ENCODE measurements at places on chromosomes 6 and 20.

DNA sequence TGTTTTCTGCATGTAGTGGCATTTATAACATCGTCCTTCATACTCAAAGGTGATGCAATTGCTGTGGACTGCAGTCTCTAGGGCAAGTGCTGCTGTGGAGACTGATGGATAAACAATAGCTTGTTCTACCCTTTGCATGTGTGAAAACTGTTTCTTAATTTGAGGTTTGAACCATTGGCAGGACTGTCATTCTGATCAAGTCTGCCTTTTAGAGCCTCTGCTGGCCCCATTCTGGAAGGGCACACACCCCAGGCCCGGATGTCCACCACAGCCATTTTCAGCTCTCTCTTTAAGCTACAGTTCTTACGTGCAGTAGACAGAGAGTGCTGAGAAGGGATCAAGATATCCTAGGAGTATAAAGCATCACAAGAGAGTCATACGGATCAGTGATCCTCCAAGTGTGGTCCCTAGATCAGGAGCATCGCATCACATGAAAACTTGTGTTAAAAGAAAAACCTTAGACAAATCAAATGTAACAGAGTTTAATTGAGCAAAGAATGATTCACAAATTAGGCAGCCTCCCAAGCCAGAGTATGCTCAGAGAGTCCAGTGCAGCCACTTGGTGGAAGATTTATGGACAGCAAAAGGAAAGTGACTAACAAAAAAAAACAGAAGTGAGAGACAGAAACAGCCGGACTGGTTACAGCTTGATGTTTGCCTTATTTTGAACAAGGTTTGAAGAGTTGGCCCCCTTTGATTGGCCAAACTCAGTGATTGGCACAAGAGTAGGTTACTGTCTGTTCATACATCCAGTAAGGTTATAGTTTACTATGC, 52.0 kb downstream of the FRK start:
- no peak for DNase-seq

DNA sequence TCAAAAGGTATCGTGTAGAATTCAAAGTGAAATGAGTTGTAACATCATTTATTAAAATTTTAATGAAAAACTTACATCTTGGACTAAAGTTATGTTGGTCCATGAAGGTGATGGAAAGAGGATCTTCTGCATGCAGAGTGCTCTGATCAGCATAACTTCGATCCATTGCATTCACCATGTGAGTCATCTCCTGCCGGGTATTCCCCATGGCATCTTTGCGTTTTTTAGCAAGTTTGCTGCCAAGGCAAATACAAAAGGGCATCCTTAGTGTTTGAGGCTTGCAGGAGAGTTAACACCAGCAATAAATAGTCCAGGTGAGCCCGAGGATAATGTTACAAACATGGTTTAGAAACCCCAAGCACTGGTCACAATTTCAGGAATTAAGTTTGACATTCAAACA, 104.2 kb upstream of the THEMIS start:
- peak; percentile 21 for DNase-seq

GRCh38 chr6:143872201-143872600, 7.9 kb downstream of the ZC2HC1B start:
- no peak for DNase-seq

- no peak for DNase-seq
Measured at GRCh38 chr6:105263685-105264610, 84.1 kb upstream of the POPDC3 start.

- no peak for DNase-seq
Measured at GRCh38 chr6:16583144-16583762, 178.0 kb downstream of the ATXN1 start.

DNA sequence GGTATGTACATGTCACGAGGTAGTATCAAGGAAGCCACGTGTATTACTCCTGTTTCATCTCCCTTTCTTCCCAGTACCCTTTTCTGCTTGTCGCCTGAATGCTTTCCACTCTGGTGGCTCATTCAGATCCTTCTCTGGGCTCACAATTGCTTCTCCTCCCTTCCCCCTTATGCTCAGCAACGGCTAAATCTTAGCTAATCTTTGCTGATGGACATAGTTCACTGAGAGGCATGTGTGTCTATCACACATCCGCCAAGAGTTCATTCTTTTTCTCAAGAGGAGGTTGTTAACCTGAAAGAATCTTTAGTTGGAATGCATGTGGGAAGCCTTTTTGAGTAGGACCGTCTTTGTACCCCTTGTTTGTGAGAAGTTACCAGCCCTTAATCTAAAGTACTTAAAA, 25.8 kb upstream of the MROH8 start:
- DNase-seq: no peak

DNA sequence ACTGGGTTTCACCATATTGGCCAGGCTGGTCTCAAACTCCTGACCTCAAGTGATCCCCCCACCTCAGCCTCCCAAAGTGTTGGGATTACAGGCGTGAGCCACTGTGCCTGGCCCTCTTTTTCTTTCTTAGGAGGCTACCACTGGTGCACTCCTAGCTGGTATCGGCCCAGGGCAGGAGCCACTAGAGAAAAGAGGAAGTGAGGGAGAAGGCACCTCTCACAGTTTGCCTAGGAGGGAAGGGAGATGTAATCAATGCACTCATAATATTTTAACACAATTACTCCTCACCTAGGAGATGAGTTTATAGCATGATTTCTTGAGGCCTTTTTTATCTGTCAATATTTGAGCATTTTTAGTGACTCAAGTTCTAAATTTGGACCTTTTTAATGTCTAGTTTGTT, 189.0 kb upstream of the SOX4 start:
- DNase-seq: no peak

DNA sequence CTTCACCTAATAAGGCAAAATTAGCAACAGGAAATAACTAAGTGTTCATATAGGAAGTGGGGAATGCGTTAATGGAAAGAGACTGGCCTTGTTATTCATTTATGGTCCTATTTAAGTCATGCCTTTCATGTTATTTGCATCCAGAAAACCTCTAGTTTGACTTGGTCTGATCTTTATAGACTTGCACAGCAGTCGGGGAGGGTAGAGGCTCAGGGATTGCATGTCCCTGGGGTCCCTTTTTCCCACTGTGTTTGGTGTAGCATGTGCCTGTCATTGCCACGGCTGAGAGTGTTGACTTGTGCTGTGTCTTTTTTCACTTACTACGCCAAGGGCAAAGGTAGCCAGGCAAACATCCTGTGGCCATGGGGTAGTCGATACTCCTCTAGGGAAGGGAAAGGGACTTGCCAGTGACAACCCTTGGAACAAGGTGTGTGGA, 105.4 kb upstream of the RIN2 start:
- no peak for DNase-seq

DNA sequence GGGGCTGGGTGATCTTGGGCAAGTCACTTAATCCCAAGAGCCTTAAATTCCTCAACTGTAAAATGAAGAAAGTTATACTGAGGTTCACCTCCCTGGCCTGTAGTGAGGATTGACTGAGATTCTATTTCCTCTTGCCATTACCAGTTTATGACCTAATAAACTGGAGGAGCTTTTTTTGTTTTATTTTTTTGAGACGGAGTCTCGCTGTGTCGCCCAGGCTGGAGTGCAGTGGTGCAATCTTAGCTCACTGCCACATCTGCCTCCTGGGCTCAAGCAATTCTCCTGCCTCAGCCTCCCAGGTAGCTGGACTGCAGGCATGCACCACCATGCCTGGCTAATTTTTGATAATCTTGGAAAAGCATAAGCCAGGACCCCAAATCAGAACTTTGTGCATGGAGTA, 161.4 kb upstream of the SNX9 start:
- no peak for DNase-seq

DNA sequence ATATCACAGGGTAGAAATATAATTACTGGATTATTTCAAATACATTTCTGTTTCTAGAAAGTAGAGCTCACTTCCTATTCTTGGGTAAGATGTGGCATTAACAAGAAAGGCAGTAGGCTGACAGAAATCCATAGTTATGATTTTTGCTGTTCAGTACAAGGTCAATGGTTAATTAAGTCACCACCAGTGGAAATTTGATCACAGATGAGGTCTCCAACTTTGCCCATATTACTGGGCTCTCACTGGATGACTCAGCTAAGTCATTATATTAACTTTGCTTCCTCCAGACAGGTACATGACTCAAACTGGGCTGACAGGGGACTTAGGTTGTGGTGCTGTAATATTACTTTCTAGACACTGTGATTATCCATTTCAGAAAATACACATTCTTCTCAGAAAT, 212.4 kb downstream of the GRIK2 start:
- DNase-seq: no peak

- DNase-seq: no peak
Measured at GRCh38 chr20:17519606-17520285, 11.4 kb downstream of the BFSP1 start.

DNA sequence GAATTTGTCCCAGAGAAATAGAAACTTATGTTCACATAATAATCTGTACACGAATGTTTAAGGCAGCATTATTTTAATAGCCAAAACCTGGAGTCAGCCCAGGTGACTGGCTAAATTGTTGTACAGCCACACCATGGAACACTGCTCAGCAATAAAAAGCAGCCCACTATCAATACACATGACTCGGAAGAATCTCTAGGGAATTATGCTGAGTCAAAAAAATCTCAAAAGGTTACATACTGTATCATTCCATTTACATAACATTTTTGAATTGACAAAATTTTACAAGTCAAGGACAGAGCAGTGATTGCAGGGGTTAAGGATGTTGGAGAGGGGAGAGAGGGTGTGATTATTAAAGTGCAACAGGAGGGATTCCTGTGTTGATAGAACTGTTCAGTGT, 163.4 kb downstream of the UBE3D start:
- no peak for DNase-seq

DNA sequence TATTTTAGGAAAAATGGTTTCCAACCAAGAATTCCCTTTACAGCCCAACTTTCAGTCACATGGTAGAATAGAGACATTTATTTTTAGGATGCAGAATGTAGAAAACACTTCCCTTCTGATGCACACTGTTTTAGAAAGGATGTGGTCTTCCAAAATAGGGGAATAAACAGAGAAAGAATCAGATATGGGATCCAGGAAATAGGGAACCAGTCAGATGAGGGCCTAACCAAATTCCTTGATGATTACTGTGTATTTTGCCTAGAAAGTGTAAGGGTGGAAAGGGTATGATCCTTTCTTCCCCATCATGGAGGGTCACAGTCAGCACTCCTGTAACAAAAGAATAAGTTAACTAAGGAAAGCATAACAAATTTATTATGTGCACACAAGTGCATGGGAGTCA, 27.4 kb downstream of the SLX4IP start:
- no peak for DNase-seq

GRCh38 chr6:28474441-28475219, 31.3 kb upstream of the ZSCAN23 start:
- DNase-seq: peak; percentile 45

DNA sequence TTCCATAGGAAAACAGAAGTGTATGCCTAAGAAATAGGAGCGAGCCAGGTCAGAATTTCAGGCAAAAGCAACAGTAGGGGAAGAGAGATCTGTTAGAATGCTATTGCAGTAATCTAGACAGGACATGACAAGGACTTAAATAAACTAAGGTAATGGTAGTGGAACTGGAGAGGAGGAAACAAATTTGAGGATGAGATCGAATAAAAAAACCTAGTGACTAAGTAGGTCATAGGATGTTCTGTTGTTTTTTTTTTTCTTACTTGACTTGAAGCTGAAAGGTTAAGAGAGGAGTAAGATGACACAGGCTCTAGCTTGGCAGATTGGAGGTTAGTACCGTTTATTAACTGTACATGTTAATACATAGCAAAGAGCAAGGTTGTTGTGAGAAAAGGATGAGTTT, 28.6 kb downstream of the ORC3 start:
- no peak for DNase-seq

DNA sequence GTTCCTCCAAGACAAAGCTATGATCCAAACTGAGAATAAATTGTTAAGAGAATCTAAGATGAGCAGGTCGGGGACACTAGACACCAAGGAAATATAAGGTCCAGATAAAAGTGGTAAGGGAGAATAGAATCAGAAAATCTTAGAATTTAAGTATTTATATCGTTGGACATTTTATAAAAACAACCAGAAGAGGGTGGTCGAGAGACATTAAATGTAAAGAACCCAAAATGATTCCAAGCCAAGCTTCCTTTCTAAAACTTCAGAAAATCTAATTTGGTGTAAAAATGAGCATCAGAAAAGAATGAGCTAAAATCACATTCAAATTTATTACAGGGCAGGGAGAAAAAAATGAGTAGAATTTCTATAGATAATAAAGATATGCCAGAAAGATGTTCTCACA, 97.8 kb upstream of the OGFRL1 start:
- DNase-seq: no peak

DNA sequence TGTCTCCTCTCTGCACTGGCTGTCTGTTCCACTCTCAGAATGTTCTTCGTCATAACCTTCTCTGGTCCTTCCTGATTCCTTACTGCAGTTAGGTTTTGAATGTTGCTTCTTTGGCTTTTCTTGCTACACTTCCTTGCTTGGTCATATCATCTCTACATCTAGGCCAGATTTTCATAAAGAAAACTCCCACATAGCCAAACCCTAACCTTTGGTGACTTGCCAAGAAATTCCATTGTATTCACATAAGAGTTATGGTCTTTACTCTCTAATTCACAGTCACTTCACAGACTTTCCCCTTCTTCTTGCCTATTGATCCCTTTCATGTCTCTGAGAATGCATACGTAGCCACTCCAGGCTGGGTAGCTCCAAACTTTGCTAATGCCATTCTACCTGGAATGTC, 41.9 kb upstream of the SIM1 start:
- DNase-seq: no peak

DNA sequence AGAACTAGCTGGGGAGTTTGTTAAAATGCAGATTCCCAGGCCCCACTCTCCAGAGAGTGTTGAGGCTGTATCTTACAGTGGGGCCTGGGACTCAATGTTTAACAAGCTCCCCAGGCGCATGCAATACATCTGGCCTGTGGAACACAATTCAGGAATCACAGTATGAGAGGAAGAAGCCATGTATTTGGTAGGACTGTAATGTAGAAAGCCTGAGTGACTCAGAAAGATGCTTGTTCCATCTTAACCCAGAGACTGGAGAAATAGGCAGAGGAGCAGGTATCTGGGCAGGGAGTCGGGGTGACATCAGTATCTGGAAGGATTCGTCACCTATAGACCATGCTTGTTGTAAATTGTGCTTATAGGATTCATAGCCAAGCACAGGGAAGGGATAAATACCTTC, 90.5 kb downstream of the UNC5CL start:
- no peak for DNase-seq

- no peak for DNase-seq
Measured at GRCh38 chr6:138492113-138492512, 7.2 kb downstream of the NHSL1 start.

GRCh38 chr20:10076126-10077080, 41.6 kb downstream of the ANKEF1 start:
- DNase-seq: no peak
